ENCODE measurements at places on chromosomes 1 and 21. TPM values are rescaled to one million over a fixed set of nuclear protein-coding genes. Genes with fewer than 3 reads are reported as not detected.

Gene TRIM63
- 1.8 TPM for total RNA-seq

Gene HAO2
- total RNA-seq = not detected

Gene C2CD4D
- total RNA-seq = not detected

Gene PODN
- total RNA-seq = not detected

Gene GFI1
- 0.20 TPM for total RNA-seq
